Activated CD8-positive, alpha-beta T cell treated with anti-CD3 and anti-CD28 coated beads, Interleukin-2, amount 10 ng/mL, durations not matched to agents 7 days and 5 days (primary cell): ENCODE measurements at places on chromosomes 3 and 15. TPM values are rescaled to one million over a fixed set of nuclear protein-coding genes. Genes with fewer than 3 reads are reported as not detected.

DNA sequence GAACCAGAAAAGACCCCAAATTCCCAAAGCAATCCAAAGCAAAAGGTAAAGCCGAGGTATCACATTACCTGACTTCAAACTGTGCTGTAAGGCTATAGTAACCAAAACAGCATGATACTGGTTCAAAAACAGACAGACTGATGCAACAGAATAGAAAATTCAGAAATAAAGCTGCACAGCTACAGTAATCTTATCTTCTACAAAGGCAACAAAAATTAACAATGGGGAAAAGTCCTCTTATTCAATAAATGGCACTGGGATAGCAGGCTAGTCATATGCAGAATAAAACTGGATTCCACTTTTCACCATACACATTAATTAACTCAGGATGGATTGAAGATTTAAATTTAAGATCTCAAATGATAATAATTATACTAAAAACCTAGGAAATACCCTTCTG lies 392.6 kb upstream of the CBLB start:
- DNase-seq: no peak
- no peak overlapping the region for H3K4me3 ChIP-seq
- H3K27me3 ChIP-seq: no peaks in the 10 kb centered on the region
- no peaks in the 10 kb centered on the region for H3K36me3 ChIP-seq
- no peaks in the 10 kb centered on the region for H3K4me1 ChIP-seq
- H3K27ac ChIP-seq: no peak overlapping the region

- peaks cover 21% of the 10 kb centered on the region for H3K4me1 ChIP-seq
- no peaks in the 10 kb centered on the region for H3K36me3 ChIP-seq
- H3K27ac ChIP-seq: no peak overlapping the region
- no peak overlapping the region for H3K4me3 ChIP-seq
- no peak for DNase-seq
Measured at GRCh38 chr15:101502572-101503295, 13.2 kb upstream of the PCSK6 start.

DNA sequence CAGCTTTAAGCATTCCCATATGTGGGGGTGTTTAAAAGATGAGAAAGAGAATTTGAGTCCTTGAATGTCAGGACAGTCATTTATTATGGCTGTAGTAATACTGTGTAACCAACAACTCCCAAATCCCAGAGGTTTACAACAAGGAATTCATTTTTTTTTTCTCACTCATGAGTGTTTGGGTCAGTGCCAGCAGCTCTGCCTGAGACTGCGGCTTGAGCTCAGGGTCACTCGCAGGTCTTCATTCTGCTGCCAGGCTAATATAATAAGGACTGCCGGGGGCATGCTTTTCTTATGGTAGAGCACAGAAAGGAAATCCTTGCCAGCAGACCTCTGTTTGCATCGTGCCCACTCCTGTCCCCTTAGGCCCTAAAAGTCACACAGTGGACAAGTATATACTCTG lies 277.9 kb upstream of the LMCD1 start:
- no peaks in the 10 kb centered on the region for H3K27me3 ChIP-seq
- H3K27ac ChIP-seq: no peak overlapping the region
- H3K4me1 ChIP-seq: no peaks in the 10 kb centered on the region
- H3K4me3 ChIP-seq: no peak overlapping the region

LIPC gene
- 4.4 TPM for total RNA-seq

USP13 gene
- total RNA-seq: 10.5 TPM

DNA sequence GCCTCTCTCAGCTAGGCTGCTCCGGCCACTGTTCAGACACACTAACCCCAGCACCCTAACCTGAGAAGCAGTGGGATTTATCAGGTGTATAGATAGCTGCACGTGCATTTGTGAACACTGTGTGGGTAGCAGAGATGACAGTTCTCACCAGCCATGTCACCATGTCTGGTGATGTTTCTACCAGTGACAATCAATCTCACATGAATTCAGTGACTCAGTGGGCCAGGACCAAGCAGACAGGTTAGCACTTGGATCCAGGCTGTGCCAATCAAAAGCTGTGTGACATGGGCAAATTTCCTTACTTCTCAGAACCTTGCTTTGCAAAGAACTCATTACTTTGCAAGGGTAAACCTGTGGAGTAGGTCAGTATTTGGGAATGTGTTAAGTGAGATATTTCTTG lies 65.3 kb upstream of the GATM start:
- H3K27ac ChIP-seq: no peak overlapping the region
- peaks cover 9% of the 10 kb centered on the region for H3K27me3 ChIP-seq
- H3K4me3 ChIP-seq: no peak overlapping the region
- no peak for DNase-seq
- H3K4me1 ChIP-seq: no peaks in the 10 kb centered on the region

GRCh38 chr15:67186226-67186649 lies 68.2 kb downstream of the AAGAB start:
- DNase-seq: no peak
- H3K4me3 ChIP-seq: no peak overlapping the region
- H3K27ac ChIP-seq: peak overlapping the region; percentile 72
- peaks cover 59% of the 10 kb centered on the region for H3K36me3 ChIP-seq
- peaks cover 21% of the 10 kb centered on the region for H3K4me1 ChIP-seq
- no peaks in the 10 kb centered on the region for H3K27me3 ChIP-seq

GRCh38 chr15:48664436-48664835 lies 18.9 kb upstream of the FBN1 start:
- H3K36me3 ChIP-seq: no peaks in the 10 kb centered on the region
- no peak for DNase-seq
- H3K27me3 ChIP-seq: peaks cover 3% of the 10 kb centered on the region
- H3K27ac ChIP-seq: no peak overlapping the region

GRCh38 chr15:50880651-50881114 lies 27.8 kb upstream of the AP4E1 start:
- no peaks in the 10 kb centered on the region for H3K27me3 ChIP-seq
- peak overlapping the region; percentile 79 for H3K27ac ChIP-seq
- peaks cover 83% of the 10 kb centered on the region for H3K4me1 ChIP-seq
- H3K4me3 ChIP-seq: peak overlapping the region; percentile 38
- no peak for DNase-seq
- H3K36me3 ChIP-seq: peaks cover 2% of the 10 kb centered on the region

GRCh38 chr3:177519588-177519987 lies 322.3 kb upstream of the TBL1XR1 start:
- H3K36me3 ChIP-seq: no peaks in the 10 kb centered on the region
- DNase-seq: no peak
- no peak overlapping the region for H3K27ac ChIP-seq
- no peak overlapping the region for H3K4me3 ChIP-seq
- no peaks in the 10 kb centered on the region for H3K27me3 ChIP-seq
- H3K4me1 ChIP-seq: no peaks in the 10 kb centered on the region

- no peak for DNase-seq
- H3K27me3 ChIP-seq: no peaks in the 10 kb centered on the region
- H3K4me1 ChIP-seq: peaks cover 71% of the 10 kb centered on the region
- no peak overlapping the region for H3K27ac ChIP-seq
Measured at GRCh38 chr3:17025594-17026139, 140.9 kb downstream of the PLCL2 start.

A4GNT gene
- total RNA-seq: not detected

BCHE gene
- total RNA-seq: not detected

- H3K36me3 ChIP-seq: no peaks in the 10 kb centered on the region
- H3K27ac ChIP-seq: no peak overlapping the region
- H3K27me3 ChIP-seq: peaks cover 4% of the 10 kb centered on the region
- no peaks in the 10 kb centered on the region for H3K4me1 ChIP-seq
- no peak for DNase-seq
- no peak overlapping the region for H3K4me3 ChIP-seq
Measured at GRCh38 chr3:190073264-190074008, 47.3 kb downstream of the P3H2 start.

MYL3 gene
- total RNA-seq: not detected

DNA sequence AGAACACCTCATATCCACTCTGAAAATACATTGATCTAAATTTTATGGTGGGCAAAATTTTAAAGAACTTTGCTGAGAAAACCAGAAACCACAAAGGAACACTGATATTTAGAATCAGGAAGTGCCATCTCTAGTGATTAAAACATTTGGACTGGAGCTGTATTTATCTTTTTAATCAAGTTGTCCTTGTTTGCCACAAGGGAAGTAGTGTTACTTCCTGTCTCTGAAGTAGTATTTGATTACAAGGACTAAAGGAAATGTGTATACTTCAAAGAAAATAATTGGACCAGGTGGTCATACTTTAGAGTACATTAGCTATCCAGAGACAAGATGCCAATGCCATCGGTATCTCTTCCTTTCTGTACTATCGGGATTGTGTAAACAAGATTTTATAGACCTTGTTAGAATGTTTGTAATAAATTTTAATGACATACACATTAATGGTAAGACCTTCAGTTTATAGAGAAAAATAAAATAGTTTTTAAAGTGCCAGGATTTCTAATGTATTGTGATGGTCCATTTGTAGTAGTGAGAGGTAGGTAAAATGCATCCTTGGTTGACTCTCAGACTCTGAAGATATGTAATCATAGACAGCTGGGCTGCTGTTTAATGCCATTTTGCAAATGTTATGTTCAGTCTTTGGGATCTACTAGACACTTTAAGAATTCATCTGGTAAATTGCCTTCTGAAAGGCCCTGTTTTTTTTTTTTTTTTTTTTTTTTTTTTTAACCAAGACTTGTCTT lies 131.9 kb downstream of the B3GALNT1 start:
- peaks cover 14% of the 10 kb centered on the region for H3K4me1 ChIP-seq
- DNase-seq: no peak
- H3K27me3 ChIP-seq: no peaks in the 10 kb centered on the region
- H3K27ac ChIP-seq: peak overlapping the region; percentile 67
- H3K4me3 ChIP-seq: no peak overlapping the region

- peaks cover 23% of the 10 kb centered on the region for H3K36me3 ChIP-seq
- H3K4me1 ChIP-seq: peaks cover 31% of the 10 kb centered on the region
- peak overlapping the region; percentile 92 for H3K4me3 ChIP-seq
Measured at GRCh38 chr15:75577401-75578172, 1.5 kb downstream of the PTPN9 start.

- H3K4me3 ChIP-seq: peak overlapping the region; percentile 86
- H3K4me1 ChIP-seq: peaks cover 33% of the 10 kb centered on the region
- H3K27me3 ChIP-seq: no peaks in the 10 kb centered on the region
- peak overlapping the region; percentile 80 for H3K27ac ChIP-seq
Measured at GRCh38 chr15:65287520-65287855, 805 bp upstream of the PARP16 start.

DNA sequence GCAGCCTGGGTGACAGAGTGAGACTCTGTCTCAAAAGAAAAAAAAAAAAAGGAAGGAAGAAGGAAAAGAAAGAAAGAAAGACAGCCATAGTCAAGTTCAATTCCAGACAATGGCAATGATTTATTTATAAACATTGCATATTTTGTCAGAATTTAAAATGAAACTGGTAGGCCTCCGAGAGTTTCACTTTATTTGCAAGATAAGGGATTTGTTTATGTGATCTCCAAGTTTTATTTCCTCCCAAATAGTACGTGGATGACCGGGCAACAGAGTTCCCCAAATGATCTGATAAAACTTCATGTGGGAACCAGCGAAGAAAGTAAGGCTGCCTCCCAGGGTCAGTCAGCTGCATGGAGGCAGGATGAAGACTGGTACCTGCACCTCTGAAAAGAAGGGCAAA lies 28.6 kb upstream of the MOBP start:
- H3K36me3 ChIP-seq: no peaks in the 10 kb centered on the region
- H3K4me3 ChIP-seq: no peak overlapping the region
- H3K4me1 ChIP-seq: peaks cover 4% of the 10 kb centered on the region
- no peak overlapping the region for H3K27ac ChIP-seq
- peaks cover 4% of the 10 kb centered on the region for H3K27me3 ChIP-seq
- no peak for DNase-seq

PCSK6 gene
- 0.68 TPM for total RNA-seq

- H3K4me3 ChIP-seq: no peak overlapping the region
- H3K4me1 ChIP-seq: no peaks in the 10 kb centered on the region
- H3K36me3 ChIP-seq: no peaks in the 10 kb centered on the region
Measured at GRCh38 chr3:1421577-1421976, 328.8 kb downstream of the CNTN6 start.

DNA sequence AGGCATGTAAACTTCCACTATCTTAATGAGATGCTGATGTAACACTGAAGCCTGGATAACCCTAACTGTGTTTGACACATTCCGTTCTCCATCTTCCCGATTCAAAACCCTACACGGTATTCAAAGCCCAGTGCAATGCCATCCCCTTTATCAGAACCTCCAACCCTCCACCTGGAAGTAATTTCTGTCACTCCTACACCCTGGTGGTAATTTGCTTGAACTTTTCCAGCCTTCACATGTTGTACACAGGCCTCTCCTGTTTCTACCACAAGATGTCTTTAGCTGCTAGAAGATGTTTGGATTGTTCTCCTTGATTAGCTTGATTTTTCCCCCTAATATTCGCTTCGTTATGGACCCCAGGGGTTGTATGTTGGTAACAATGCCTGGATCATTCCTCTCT lies 208.9 kb downstream of the CHST2 start:
- peaks cover 5% of the 10 kb centered on the region for H3K4me1 ChIP-seq
- H3K36me3 ChIP-seq: no peaks in the 10 kb centered on the region
- no peak for DNase-seq
- H3K27me3 ChIP-seq: no peaks in the 10 kb centered on the region
- no peak overlapping the region for H3K27ac ChIP-seq

DNA sequence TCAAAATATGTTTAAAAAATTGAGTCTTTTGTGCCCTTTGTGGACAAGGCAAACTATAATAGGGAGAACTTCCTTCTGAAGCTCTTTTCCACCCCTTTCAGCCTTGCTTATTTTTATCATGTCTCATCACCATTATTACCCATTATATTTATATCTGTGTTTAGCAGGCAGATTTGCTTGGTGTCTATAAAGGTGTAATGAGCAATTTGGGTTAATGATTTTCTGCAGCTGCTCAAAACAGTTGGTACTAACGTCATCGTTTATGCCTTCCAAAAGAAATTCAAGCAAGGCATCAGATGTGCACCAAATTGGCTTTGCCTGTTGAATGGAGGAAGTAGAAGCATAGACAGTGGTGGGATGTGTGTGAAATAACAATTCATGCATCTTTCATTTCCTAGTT lies 483.7 kb upstream of the SGO1 start:
- DNase-seq: no peak
- no peak overlapping the region for H3K4me3 ChIP-seq
- H3K27me3 ChIP-seq: no peaks in the 10 kb centered on the region
- H3K27ac ChIP-seq: no peak overlapping the region

C3orf18 gene
- 61.6 TPM for total RNA-seq

GRCh38 chr3:99315896-99316295 lies 322.5 kb upstream of the COL8A1 start:
- no peak for DNase-seq
- H3K4me1 ChIP-seq: no peaks in the 10 kb centered on the region
- H3K36me3 ChIP-seq: no peaks in the 10 kb centered on the region
- H3K27ac ChIP-seq: no peak overlapping the region
- H3K27me3 ChIP-seq: no peaks in the 10 kb centered on the region

DNA sequence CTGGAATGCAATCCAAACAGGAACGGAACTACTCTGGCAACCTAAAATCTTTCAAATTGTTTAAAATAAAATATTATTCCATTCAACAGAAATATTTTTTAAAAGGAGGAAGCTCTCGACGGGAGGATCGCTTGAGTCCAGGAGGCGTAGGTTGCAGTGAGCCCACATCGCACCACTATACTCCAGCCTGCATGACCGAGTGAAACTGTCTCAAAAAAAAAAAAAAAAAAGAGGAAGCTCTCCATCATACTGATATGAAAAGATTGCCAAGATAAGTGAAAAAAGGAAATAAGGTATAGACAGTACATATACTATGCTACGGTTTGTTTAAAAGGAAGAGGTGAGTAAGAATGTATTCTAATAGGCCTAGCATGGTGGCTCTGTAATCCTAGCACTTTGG lies 3.6 kb downstream of the RAD18 start:
- no peaks in the 10 kb centered on the region for H3K27me3 ChIP-seq
- DNase-seq: no peak
- H3K36me3 ChIP-seq: peaks cover 44% of the 10 kb centered on the region
- no peak overlapping the region for H3K27ac ChIP-seq
- no peak overlapping the region for H3K4me3 ChIP-seq
- peaks cover 41% of the 10 kb centered on the region for H3K4me1 ChIP-seq
